ENCODE measurements at places on chromosomes 5 and 9. TPM values are rescaled to one million over a fixed set of nuclear protein-coding genes. Genes with fewer than 3 reads are reported as not detected.

- no peak for DNase-seq
Observed at GRCh38 chr5:171432583-171433351, 13.3 kb downstream of the FGF18 start.

- no peak for DNase-seq
Observed at GRCh38 chr5:67052034-67052433, 144.6 kb downstream of the CD180 start.

DNA sequence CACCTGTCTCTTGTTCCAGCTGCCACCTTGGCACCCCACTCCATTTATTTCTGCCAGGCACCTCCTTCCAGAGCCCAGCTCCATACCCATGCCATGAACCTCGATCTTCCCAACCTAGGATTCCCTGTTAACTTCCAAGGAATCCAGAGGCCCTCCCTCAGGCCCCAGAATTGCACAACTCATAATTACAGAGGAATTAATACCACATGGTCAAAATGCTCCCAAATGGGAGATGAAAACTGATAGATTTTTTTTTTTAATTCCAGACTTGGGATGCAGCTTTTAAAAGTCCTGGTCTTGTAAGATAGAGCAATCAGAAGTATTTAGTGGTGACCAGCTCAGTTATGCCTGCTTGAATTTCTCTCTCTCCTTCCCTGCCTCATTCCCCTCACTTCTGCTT is 96.2 kb upstream of the CCDC112 start:
- DNase-seq = peak; percentile 57

Gene MZB1
- not detected for total RNA-seq

Gene ARHGEF37
- total RNA-seq = 0.29 TPM

Gene DMRT3
- not detected for total RNA-seq

Gene ZBTB26
- 2.9 TPM for total RNA-seq

All from RPMI7951 (cell line).